ENCODE measurements at places on chromosomes 16 and 17. TPM values are rescaled to one million over a fixed set of nuclear protein-coding genes. Genes with fewer than 3 reads are reported as not detected.

Gene SOX8
- not detected for total RNA-seq

Gene NUBP2
- 78.0 TPM for total RNA-seq

Gene ENPP7
- total RNA-seq = not detected

Gene OR4D1
- total RNA-seq = not detected

Gene CLTC
- total RNA-seq = 613 TPM

Gene SMIM36
- total RNA-seq = not detected

Gene PRSS8
- under 0.01 TPM for total RNA-seq

Gene ABCC3
- total RNA-seq = 14.5 TPM

Gene AOC2
- total RNA-seq = 0.43 TPM

Gene SOCS3
- total RNA-seq = 59.6 TPM

Gene C16orf92
- total RNA-seq = not detected

Gene SYNGR2
- total RNA-seq = 10.6 TPM

Gene SLC47A1
- total RNA-seq = 0.86 TPM

Gene EME1
- total RNA-seq = 4.5 TPM
